ENCODE measurements at places on chromosomes 13 and 19.

- no peak for DNase-seq
Measured at GRCh38 chr13:99083981-99084380, 106.1 kb upstream of the DOCK9 start.

- DNase-seq, result no peak
Measured at GRCh38 chr13:51624695-51625345, 40.6 kb downstream of the WDFY2 start.

DNA sequence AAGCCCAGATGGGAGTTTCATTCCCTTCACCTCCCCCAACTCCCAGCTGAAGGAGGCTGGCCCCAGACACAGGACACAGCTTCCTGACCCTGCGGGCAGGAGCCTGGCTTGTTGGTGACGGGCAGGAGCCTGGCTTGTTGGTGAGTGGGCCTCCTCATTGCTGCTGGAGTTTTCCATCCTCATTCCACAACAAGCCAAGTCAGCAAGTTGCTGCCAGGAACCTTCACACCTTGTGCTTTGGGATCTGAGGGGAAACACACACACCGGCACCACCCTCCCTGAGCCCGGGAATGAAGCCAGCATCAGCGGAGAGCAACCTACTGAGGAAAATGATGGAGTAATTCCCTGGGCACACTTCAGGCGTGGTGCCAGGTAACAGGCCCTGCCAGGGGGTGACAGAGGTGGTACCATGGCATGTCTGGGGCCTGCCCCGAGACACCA lies 74.9 kb downstream of the ALOX5AP start:
- DNase-seq, result no peak

GRCh38 chr13:77016251-77016812 lies 10.6 kb downstream of the FBXL3 start:
- no peak for DNase-seq

DNA sequence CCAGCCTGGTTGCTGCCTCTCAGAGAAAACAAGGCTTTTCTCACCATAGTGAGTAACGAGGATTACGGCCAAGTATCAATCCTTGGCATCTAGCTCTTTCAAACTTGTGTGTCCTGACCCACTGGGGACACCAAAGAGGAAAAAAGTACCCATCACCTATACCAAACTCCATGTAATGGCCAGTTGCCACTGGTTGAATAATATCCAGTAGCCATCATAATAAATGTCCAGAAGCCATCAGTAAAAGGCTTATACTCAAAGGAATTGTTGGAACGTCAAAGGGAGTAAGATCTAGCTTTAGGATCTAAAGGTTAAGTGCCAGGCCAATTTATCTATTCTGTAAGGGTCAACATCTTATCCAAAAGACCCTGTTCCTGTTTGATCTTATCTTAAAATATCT lies 91.1 kb downstream of the PTPRS start:
- DNase-seq, result no peak

- DNase-seq, result no peak
Measured at GRCh38 chr13:42384265-42384664, 112.3 kb downstream of the AKAP11 start.

DNA sequence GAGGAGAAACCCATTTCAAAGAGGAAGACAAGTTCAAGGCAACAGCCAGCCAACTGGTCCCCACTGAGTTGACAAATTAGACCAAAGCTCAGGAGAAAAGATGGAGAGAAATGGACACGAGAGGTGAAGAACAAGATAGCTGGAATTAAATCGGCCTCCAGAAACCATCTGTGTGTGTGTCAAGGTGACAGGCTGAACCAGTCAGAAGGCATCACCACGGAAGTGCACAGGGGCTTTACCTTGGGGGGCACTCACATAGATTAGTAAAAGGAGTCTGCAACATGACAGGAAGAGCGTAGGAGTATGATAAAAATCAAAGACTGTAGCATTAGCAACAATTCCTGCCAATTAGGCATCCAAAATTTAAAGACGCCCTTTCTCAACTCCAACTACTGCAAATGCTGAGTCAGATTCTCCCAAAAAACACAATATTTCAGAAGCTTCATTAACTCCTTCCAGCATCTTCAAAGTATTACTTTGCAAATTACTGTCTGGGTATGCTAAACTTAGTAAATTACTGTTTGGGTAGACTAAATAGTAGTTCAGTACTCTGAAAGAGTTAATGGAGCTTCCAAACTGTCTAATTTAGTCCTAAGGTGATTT lies 66.2 kb downstream of the FOXO1 start:
- no peak for DNase-seq

GRCh38 chr13:93945621-93946020 lies 533.9 kb downstream of the DCT start:
- DNase-seq, result no peak

DNA sequence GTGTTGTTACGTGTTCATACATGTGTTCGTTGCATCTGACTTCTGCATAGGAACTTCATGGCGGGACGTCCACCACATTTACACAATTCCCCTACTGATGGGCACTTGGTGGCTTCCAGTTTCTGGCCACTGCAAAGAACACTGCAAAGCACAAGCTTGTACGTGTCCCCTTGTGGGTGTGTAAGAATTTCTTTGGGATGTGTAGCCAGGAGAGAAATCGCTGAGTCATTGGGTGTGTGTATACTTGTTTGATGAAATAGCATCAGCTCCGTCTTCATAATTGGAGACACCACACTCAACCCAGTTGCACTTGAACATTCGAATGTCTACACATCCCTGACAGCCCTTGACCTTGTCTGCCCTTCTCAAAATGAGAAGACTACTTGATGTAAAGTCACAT lies 19.2 kb downstream of the KLK5 start:
- DNase-seq, result no peak

- DNase-seq, result no peak
Measured at GRCh38 chr19:50178320-50178719, 15.2 kb upstream of the IZUMO2 start.

DNA sequence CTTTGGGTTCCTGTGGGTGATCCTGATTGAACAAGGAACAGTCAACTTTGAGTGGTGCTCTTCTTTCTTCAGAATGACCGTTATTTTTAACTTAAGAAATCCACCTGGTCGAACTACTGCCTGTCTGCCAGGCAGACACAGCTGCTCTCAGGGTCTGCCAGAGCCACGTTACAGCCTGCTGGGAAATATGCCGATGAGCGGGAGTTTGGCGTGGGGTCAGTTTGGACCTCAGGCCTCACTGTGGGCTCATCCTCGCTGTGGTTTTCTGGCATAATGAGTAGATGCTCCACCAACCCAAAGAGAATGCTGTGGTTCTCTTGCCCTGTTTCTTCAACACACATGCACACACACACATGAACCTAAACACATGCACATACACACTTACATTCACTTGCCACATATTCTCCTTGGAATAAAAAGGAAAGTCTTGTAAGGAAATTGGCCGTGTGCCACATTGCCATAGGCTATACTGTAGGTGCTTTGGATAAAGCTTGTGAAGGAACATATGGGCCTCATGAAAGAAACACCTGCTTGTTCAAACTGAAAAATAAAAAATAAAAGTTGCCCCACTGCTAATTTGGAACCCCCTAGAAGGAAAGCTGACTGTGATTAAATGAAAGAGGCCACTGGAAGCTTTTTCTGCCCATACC lies 598.7 kb upstream of the KLF12 start:
- no peak for DNase-seq

DNA sequence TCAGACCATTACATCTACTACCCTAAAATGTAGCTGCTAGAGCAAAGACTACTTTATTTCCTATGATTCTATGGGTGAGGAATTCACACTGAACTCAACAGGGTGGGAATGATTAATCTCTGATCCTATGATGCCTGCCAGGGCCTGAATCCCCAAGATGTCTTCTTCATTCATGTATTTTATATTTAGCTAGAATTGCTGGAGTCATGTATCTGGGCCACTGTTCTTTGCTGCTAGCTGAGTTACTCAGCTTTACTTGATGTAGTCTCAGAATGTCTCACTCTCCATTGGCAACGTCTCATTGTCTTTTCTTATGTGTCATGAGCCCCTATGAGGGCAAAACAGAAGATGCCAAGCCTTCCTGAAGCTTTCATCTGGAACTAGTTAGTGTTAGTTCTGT lies 21.1 kb downstream of the ZNF582 start:
- DNase-seq, result no peak
